Caudate nucleus (tissue), 63 donors: ENCODE measurements at places on chromosomes 2 and 18.

GRCh38 chr2:31274401-31275075, 40.6 kb downstream of the EHD3 start:
- DNase-seq, result no peak

GRCh38 chr18:48824231-48824970, 126.4 kb downstream of the SMAD7 start:
- no peak for DNase-seq

- DNase-seq, result no peak
Observed at GRCh38 chr2:37417321-37417720, 72.9 kb downstream of the QPCT start.

- DNase-seq, result no peak
Observed at GRCh38 chr18:11661430-11661829, 27.6 kb upstream of the GNAL start.

GRCh38 chr2:68319398-68320117, at the start of gene CNRIP1:
Gene CNRIP1 (minus strand): TSS chr2:68319949. CDS start chr2:68319400, 549 bp downstream.
- DNase-seq, result peak; percentile 57

- DNase-seq, result no peak
Observed at GRCh38 chr2:113076954-113077669, 9.3 kb downstream of the IL1F10 start.

DNA sequence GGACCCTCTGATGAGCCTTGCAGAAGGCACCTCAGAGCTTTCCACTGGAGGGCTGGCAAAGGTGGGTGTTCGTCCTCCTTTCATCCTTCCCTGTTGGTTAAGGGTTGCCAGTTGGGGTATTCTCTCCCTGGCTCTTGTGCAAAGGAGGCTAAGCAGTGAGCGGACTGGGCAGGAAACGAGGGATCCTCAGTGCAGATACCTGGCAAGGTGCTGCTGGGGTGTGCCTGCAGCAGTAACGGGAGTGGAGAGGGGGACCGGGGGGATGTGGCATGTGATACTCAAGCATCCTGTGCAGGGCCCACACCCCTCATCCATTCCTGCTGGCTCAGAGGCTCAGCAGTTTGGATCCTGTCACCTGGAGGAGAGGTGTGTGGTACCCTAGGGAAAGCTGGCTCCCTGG, 4.2 kb upstream of the ADCY3 start:
- DNase-seq, result no peak

- DNase-seq, result no peak
Observed at GRCh38 chr2:174339561-174340399, 5.0 kb downstream of the SP9 start.

DNA sequence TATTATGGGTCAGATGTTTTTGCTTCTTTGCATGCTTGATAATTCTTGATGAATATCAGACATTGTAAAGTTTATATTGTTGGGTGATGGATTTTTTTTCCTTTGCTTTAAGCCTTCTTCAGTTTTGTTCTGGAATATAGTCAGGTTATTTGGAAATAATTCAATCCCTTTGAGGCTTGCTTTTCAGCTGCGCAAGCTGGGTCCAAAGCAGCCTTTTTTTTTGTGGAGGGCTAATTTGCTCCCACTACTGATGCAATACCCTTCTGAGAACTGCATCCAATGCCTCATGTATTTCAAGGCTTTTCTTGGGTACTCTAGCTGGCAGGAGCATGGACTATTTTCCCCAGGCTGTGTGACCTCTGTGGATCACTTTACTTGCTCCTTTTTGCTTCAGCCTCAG, 245.9 kb downstream of the AGPS start:
- DNase-seq, result no peak

- no peak for DNase-seq
Observed at GRCh38 chr18:12645751-12646203, 12.1 kb downstream of the SPIRE1 start.

DNA sequence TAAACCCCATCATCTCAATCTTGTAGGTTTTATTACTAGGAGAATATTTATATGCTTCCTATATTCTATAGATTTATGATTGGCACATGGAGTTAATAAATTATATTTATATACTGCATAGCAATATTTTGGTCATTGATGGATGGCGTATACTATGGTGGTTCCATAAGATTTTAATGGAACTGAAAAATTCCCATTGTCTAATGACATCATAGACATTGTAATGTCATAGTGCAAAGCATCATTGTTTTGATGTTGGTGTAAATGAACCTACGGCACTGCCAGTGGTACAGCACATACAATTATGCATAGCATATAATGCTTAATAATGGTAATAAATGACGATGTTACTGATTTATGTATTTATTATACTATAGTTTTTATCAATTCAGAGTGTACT, 1135.9 kb downstream of the CNTNAP5 start:
- DNase-seq, result no peak

DNA sequence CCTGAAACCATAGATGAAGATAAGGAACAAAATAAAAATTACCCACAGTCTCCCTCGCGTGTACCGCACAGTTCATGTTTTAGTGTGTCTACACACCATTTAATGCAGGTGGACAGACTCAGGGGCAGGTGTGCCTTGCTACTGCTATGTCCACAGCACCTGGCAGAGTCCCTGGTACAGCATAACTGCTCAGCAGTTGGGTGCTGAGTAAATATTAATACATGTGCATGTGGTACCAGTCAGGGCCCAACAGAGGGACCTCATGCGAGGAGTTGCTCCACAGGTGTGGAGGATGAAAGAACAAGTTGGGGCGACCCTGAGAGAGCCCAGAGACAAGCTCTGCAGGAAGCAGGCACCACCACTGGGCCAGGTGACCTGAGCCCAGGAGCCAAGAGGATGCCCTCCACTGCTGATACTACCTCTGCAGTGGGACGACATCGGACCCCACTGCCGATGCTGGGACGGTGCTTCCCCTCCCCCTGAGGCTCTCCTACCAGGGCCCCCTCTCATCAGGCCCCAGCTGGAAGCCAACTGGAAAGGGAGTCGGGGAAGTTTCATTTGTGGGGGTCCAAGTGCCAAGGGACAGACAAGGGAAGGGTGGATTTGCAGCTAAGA, 100.8 kb downstream of the NEDD4L start:
- no peak for DNase-seq

DNA sequence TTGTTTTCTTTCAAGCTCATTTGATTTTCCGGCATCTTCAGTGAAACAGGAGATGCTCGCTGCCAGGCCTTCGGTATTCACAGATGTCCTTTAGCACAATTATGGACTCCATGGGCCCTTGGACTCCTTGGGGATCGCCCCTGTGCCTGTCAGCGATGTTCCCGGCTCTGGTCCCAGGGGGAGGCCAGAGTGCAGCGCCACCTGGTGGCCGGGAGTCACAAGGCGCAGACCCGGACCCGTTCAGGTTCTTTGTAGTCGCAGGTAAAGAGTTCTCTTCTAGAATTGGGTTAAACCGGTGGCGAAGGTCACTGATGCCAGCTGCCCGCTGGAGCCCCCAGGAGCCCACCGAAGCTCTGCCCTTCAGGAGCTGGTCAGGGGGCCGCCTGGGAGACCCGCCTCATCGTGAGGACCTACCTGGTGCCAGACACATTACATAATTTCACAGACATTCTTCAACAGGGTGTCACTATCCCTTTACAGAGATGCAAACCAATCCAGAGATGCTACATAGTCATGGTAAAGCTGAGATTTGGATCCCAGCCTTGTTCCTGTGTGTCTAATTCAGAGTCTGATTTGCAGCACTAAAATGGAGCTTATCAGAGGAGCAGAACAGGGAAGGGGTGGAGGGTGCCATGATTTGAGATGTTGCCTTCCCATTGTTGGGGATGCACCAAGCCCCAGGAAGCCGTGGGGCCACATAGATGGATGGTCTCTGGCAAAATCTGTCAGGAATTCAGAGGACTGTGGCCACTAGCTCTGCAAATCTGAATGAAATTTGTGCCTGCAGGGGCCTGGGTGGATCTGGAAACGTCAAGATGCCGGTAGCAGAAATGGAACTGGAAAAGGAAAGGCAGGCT, 6.0 kb upstream of the INPP5D start:
- no peak for DNase-seq

DNA sequence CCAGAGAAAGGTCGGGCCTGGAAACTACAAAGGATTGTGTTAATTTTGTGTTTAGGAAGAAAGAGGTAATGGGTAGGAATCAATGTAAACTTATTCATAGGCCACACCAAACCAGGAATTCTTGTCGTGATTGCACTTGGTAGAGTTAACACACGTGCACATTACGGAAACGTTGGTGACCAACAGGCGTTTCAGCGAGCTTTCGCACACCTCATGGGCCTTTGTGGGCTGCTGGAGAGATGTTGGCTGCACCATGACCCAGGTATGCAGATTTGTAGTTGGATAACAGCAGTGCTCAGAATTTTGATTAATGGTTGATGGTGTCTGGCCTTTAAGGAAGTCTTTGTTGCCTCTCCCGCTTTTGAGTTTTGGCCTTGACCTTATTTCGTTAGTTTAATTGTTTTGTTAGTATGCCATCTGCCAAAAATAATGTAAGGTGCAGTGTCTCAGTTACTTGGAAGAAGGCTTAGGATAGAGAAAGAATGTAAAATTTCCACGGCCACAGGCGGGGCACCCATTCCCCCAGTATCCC, 1.9 kb downstream of the ZNF236 start:
- DNase-seq, result no peak

- DNase-seq, result no peak
Observed at GRCh38 chr2:211237586-211238275, 681.3 kb downstream of the CPS1 start.

DNA sequence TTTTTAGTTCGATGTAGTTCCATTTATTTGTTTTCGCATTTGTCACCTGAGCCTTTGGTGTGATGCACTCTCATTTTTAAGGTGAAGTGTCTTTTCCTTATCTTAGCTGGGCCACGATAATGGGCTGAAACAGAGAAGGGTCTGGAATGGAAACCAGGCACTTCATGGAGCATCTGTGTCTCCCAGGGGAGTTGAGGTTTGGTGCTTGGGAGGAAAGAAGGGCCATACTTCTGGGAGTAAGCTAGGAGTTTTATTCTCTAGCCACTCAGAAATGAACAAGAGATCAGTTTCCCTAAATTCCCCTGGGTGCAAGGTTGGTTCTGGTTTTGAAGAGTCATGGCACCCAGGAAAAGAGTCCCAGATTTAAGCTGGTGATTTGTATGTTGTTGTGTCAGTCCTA, 179.4 kb upstream of the CXCR4 start:
- no peak for DNase-seq

GRCh38 chr2:112182581-112183034, 44.4 kb downstream of the FBLN7 start:
- no peak for DNase-seq

- DNase-seq, result no peak
Observed at GRCh38 chr2:231360881-231361371, 34.6 kb upstream of the B3GNT7 start.

- no peak for DNase-seq
Observed at GRCh38 chr2:27809761-27810241, 38.3 kb downstream of the MRPL33 start.

DNA sequence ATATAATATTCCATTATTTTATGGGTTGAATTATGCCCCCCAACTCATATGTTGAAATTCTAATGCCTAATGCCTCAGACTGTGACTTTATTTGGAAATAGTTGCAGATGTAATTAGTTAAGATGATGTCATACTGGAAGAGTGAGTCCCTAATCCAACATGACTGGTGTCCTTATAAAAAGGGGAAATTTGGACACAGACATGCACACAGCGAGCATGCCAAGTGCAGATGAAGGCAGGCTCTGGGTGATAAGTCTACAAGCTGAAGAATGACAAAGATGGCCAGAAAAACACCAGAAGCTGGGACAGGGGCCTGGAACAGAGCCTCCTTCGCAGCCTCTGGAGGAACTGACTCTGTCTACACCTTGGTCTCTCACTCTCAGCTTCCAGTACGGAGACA, 10.0 kb upstream of the ASAP2 start:
- no peak for DNase-seq

- no peak for DNase-seq
Observed at GRCh38 chr2:216082117-216082711, 495 bp downstream of the TMEM169 start.

DNA sequence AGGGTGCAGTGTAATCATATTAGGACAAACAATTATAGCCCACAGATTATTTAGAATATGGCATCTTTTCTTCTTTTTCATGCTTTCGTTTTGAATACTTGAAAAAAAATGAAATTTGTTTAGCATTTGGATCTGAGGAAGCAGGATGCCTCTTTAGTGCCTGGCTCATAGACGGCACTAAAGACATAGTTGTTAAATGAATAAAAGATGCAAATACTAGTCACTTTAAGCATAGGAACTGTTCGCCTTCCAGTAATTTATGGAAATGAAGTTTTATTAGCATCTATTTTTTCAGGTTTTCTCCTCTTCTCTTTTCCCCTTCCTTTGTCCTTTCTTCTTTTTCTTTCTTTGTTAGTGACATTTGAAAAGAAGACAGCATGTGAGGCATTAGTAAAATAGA, 80.4 kb downstream of the CHST9 start:
- DNase-seq, result no peak

DNA sequence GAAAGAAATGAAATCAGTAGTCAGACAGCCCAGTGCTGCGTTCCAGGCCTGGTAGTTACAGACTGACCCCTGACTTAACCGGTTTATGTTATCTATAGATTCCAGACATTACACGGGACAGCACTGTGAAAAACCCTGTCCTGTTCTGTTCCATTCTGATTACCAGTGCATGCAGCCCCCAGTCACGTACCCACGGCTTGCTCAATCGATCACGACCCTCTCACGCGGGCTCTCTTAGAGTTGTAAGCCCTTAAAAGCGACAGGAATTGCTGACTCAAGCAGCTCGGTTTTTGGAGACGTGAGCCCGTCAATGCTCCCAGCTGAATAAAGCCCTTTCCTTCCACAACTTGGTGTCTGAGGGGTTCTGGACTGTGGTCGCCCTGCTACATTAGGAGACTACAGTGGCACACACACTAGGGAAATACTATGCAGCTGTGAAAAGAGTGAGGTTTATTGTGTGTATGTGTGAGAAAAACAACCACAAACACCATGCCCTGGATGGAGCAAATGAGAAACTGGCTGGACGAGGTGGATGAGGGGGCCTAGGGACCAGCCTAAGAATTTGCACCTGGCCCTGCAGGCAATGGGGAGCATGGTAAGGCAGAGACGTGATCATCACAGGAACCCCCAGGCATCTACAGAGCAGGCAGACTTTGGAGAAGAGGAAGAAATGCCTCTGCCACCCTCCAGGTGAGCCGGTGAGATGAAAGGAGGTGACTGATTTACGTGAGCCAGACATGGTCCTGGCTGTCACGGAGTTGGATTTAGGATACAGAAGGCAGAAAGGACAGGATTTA, 49.1 kb upstream of the SEMA4C start:
- no peak for DNase-seq

- no peak for DNase-seq
Observed at GRCh38 chr2:47159627-47160026, 4.5 kb upstream of the STPG4 start.

GRCh38 chr2:14936426-14936825, 303.9 kb downstream of the LRATD1 start:
- DNase-seq, result no peak
